ENCODE measurements at places on chromosomes 13 and 19.

GRCh38 chr19:4675346-4675745 is 5.2 kb upstream of the MYDGF start:
- no peak for DNase-seq

DNA sequence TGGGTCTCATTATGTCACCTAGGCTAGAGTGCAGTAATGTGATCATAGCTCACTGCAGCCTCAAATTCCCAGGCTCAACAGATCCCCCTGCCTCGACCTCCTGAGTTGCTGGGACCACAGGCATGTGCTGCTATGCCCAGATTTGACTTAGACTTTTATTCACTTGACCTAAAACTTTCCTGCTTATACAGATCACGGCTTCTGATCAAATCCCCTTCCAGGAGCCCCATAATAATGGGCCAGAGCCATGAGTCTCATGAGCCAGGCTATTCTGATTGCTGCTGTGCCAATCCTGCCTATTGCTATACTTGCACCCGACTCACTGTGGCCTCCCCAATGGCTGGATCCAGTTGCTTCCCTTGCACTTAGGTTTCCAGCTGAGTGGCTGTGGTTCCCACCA is 42.0 kb downstream of the C1QTNF9 start:
- DNase-seq: no peak

DNA sequence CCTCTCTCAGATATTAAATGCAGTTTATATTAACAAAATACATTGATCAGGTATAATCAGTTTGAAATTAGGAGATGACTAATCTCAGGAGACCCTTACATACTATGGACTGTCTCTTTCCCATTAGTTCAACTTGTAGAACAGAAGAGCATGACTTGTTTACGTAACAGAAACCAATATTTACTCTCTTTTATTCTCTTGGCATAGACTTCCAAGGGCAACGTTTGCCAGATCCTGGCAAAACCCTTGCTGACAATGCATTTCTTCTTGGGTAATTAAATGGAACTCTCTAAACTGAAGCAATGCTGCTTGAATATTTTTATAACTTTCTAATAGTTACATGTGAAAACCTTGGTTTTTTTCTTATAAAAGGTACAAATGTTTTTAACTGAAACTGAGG is 68.3 kb upstream of the MYO16 start:
- DNase-seq: no peak

DNA sequence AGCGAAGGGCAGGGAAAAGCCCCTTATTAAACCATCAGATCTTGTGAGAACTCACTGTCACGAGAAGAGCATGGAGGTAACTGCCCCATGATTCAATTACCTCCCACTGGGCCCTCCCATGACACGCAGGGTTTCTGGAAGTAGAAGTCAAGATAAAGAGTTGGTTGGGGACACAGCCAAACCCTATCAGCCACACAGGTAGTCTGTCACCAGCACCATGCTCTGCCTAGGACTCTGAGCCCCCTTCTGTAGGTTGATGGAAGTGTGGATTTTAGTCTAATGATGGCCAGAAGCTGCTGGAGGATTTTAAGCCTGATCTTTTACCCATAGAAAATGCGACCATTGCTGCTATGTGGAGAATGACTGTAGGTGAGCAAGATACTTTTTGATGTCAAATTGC is 60.8 kb downstream of the ARHGEF7 start:
- DNase-seq: no peak

DNA sequence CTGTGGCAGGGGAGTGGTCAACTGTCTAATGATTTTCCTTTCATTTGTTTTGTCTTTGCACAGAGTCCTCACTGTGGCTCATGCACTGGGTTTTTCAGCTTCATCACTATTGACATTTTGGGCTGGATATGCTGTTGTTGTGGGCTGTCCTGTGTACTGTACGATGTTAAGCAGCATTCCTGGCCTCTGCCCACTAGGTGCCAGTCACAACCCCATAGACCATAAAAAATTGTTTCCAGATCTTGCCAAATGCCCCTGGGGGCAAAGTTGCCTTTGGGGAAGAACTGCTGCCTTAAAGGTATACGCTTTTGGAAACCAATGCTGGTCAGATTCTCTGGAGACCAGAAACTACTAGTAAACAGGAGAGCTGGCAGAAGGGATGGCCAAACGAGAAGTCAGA is 310.4 kb downstream of the SPRY2 start:
- DNase-seq: no peak

DNA sequence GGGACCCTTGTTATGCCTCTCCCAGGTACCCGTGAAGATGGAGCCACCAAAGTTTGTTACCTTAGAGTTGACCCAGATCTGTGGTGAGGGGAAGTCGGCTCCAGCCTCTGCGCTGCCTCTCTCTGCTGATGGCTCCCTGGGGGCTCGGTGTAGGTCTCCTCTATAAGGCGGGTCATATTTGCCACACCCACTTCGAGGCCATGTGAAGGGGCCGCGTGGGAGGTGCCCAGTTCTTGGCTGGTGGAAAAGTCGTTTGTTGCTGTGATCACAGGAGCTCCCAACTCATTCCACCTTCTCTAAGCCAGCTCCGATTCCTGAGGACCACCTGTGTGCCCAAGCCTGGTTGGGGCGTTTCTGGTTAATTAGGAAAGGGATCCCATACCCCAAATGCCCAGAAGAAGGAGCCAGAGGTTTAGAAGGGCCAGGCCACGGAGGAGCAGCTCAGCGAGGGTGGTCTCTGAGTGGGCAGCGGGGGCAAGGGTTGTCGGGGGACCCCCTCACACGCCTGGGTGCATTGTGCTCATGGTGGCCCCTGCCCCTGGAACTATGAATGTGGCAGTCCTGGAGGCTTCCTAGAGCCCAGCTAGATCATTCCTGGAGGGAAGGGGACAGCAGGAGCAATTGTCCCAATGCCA is 296.5 kb downstream of the ZNF536 start:
- DNase-seq: no peak

DNA sequence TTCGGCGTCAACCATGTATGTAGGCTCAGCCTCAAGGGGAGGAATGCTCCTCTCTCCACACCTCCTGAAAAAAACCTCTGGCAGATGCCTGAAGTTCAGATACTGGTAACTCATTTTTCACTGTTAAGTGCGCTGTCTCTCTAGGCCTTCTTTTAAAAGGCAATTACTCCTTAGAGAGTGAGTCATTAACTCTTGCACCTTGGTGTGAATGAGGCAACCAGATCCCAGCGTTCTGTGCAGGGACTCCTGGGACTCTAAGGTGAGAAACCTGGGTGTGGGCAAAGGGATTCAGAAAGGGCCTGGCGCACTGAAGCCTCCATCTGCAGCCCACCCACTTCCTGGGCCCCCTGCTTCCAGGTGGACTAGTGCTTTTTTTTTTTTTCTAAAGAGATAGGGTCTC is 71.7 kb downstream of the SIAH3 start:
- DNase-seq: no peak

- DNase-seq: no peak
These were observed 1.1 kb upstream of the EID2B start for GRCh38 chr19:39533791-39534190.

DNA sequence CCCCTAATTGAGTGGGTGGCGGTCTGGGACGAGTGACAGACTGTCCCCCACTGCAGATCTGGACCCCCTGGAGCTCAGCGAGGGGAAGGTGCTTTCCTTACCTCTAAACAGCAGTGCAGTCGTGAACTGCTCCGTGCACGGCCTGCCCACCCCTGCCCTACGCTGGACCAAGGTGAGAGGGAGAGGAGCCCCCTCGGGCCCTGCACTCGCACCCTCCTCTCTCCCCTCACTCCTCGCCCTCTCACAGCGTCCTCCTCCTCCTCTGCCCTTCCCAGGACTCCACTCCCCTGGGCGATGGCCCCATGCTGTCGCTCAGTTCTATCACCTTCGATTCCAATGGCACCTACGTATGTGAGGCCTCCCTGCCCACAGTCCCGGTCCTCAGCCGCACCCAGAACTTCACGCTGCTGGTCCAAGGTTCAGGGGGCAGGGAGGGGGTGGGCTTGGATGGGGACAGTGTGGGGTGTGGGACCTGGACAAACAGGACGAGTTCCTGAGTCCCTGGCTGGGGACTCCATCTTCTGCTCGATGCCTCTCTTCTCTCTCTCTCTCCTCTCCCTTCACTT is 9.6 kb downstream of the BCAM start:
- no peak for DNase-seq

DNA sequence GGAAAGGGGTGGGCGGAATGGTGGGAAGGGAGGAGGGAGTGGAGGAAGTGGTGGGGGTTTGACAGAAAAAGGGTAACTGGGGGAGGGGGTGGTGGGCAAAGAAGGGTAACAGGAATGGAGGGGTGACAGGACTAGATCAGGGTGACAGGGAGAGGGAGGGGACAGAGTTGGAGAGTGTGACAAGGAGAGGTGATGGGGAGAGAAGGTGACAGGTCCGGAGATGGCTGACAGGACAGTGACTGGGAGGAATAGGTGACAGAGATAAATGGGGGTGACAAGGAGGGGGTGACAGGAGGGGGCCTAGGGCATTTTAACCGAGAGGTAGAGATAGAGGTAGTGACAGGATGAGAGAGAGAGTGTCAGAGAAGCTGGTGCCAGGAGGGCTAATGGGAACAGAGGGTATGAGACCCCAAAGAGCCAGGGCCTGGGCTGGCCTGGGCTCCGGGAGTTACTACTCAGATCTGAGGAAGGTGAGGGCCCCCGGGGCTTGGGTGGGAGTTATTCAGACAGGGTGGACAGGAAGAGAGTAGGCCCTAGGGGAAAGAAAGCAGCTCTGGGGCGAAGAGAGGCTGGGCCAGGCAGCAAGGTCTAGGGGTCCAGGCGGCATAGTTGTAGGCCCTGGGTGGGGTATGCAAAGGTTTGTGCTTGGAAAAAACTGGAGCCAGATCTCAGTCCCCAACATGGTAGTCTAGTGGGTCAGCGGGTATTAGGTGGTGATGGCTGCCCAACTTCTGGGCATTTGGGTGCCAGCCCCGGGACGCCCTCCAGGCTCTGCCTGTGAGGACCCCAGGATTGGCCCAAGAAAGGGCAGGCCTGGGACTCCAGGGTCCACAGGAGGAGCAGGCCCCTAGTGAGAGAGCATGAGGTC is 660 bp downstream of the CIC start:
- no peak for DNase-seq

DNA sequence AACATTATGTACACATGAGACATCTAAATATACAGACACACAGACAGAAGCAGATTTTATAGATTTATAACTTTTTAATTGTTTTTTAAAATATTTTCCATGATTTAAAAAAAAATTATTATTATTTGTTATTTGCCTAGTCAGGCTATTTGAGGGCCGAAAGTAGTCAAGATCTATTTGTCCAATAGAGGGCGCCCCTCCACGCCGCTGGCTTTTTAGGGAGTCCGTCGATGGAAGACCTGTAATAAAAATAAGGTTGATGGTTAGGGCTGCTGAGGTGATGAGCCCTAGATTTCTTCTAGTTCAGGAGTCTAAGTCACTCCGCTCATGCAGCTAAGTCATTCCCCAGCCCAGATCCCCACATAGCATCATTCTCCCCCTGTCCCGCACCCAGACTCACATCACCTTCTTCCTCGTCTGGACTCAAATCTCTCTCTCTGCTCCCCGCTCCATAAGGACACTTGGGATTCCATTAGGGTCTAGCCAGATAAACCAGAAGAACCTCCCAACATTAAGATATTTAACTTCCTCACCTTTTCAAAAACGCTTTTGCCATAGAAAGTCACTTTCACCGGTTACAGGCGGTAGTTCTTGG is 33.9 kb upstream of the CEACAM21 start:
- DNase-seq: peak; percentile 43
